ENCODE measurements at places on chromosomes 4 and X.

GRCh38 chrX:53018627-53019026 is 30.0 kb upstream of the GPR173 start:
- no peak for DNase-seq

DNA sequence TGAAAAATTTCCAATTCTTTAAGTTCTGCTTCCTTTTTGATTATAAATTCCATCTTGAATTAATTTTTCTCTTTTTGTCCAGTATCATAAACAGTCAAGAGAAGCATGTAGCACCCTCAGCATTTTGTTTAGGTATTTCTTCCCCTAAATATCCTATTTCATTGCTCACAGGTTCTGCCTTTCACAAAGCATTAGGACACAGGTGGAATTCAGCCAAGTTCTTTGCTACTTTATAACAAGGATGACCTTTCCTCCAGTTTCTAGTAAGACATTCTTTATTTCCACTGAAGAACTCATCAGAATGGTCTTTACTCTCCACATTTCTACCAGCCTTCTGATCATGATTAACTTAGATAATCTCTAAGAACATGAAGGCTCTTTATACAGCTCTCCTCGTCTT is 7.4 kb downstream of the SLC9B1 start:
- DNase-seq, result no peak

DNA sequence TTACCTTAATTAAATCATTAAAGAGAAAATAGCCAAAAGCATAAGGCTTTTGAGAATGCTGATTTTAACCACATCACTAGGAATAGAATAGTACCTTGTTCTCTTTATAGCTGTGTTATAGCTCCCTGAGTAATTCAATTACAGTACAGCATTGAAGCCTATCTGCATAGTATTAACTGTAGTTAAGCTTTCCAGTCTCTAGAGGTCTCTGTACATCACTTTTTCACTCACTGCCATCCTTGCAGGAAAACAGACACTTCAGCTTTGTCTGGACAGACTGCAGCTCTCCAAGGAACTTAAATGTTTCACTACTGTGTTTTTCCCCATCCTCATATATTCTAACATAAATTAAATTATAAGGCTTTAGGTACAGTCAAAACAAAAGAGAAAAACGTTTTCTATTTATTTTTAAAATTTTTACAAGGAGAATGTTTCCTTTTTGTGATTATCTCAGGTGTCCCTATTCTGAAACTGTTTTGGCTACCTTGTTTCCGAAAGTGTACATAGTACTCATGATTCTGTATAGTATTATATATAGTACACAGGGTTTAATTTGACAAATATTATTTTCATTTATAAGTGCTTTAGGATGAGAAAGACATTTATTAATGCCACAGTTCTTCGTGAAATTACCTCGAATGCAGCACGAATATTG is 407.9 kb downstream of the PCDH18 start:
- DNase-seq, result no peak

DNA sequence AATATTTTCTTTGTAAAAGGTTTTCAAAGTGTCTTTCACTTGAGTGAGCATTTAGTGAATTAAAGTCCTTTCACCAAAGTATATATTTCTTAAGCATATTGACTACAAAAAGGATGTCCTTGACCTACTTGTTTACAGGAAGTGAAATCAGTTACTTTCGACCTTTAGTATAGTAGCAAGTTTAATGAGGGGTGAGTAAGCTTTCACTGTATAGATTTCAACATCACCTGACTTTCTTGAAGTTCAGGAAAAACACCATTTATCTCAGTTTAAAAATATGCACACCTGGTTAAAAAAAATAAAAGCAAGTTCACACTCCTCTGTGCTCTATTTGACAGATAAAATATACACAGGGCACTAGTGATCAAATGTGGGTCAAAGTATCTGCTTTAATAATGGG is 88.1 kb downstream of the CCSER1 start:
- no peak for DNase-seq

GRCh38 chrX:139905051-139905450 is 27.8 kb downstream of the ATP11C start:
- DNase-seq, result no peak

DNA sequence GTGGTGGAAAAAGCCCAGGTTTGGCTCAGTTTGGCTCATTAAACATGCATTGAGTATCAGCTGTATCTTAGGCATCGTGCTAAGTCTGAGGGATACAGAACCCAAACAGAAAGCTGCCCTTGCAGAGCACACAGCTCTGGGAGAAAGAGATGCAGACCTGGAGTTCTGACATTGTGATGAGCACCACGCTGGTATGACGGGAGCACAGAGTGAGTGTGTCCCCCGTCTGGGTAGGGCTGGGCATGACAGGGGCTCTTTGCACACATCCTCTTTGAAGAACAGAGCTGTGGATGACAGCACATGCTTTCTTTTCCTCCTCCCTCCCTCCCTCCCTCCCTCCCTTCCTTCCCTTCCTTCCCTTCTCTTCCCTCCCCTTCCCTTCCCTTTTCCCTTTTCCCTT is 52.2 kb downstream of the CLCN4 start:
- no peak for DNase-seq

- DNase-seq, result no peak
Observed at GRCh38 chr4:118920247-118920646, 31.6 kb downstream of the SYNPO2 start.

Data from activated CD4-positive, alpha-beta memory T cell treated with anti-CD3 and anti-CD28 coated beads for 36 hours (primary cell).